ENCODE measurements at places on chromosomes 2 and 18.

GRCh38 chr2:239233576-239233975, 167.2 kb downstream of the HDAC4 start:
- no peak for DNase-seq

GRCh38 chr2:227759411-227760118, 13.9 kb downstream of the SCYGR8 start:
- no peak for DNase-seq

DNA sequence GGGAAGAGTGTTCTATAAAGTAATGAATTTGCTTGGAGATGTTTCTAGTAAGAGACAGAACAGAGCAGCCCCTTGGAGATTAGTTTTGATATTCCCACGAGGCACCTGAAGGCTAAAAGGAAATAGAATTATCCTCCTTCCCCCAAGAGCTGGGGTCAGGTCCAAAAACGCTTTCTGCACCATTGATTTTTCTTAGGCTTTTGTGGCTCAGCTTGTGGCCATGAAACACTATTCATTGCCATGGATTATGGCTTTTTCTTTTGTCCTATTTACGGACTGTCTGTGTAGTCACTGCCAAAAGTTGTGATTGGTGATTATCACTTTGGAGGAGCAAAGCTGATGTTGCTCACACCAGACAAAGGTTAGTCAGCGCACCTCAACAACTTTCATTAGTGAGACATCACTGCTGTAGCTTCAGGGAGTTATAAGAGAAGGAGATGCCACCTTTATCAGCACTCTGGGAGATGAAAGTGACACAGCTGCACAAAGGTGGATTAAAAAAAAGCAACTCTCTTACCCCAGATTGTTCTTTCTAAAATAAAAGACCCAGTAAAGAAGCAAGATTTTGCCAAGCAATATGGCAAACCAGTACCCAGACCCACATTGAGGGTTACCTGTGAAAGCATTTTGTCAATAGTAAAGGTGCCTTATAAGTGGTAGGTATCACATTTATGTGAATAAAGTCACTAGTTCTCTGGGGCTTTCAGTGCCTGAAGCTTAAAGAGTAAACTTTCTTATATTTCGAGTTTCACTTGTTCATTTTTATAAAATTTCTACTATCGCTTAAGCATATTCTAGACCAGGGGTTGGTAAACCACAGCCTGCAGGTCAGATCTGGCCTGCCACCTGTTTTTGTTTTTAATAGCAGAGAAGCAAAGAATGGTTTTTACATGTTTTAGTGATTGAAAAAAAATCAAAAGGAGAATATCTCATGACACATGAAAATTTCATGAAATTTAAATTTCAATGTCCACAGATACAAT, 10.6 kb downstream of the CXCR4 start:
- DNase-seq = no peak

DNA sequence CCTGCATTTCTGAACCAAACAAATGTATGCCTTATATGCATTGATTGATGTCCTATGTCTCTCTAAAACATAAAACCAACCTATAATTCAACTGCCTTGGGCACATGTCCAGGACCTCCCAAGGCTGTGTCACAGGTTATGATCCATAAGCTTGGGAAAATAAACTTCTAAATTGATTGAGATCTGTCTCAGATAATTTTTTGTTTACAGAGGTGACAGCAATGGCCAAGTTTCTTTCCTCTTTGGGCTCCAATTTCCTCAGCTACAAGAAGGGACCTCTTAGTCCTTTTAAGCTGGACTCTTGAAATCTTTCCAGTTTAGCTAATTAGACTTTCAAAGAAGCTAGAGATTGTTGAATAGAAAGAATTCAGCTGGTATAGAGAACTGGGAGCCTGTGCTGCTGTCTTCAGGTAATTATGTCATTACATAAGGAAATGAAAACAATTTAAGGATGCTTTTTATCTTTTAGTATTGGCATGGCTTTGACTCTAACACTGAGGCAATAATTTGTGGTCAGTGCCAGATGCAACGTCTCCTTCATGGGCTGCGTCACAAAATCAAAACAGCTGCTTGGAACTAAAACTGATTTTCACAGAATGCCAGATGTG, 412.1 kb upstream of the TRIB2 start:
- DNase-seq = no peak

- no peak for DNase-seq
Observed at GRCh38 chr18:22932885-22933205, 283 bp upstream of the RBBP8 start.

DNA sequence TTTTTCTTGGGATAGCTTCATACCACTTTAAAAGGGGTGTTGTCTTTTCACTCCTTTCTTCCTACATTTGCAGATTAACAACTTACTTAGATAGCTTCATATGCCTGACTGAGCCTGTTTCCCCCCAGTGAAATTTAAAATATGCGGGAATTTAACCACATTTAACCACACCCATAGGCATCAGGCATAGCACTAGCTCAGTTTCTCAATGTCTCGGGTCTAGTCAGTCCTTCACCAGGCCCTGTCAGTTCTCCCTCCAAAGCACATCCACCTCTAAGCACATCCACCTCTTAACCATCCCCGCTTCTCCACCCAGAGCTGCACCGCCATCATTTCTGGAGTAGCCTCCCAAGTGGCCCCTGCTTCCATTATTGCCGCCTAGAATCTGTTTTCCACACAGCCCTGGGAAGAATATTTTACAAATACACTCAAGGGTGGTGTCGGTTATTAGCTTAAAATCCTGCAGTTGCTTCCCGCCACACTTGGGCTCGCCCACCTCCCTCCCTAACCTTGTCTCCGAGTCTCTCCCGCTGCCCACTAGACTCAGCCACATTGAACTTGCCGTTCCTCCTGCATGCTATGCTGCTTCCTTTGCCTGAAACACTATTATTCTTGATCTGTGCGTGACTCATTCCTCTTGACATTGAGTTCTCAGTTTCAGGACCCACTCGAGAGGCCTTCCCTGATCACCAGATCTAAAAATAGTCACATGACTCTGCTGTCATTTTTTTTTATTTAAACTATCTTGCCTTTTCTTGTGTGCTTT, 68.3 kb downstream of the SPTBN1 start:
- DNase-seq = peak; percentile 10

- no peak for DNase-seq
Observed at GRCh38 chr2:104734937-104735586, 118.9 kb upstream of the POU3F3 start.

GRCh38 chr2:233407771-233408181, 53.5 kb downstream of the DGKD start:
- DNase-seq = no peak

- DNase-seq = no peak
Observed at GRCh38 chr2:27730261-27730662, 41.3 kb upstream of the MRPL33 start.

- DNase-seq = no peak
Observed at GRCh38 chr2:201816657-201817575, 10.6 kb downstream of the CDK15 start.

DNA sequence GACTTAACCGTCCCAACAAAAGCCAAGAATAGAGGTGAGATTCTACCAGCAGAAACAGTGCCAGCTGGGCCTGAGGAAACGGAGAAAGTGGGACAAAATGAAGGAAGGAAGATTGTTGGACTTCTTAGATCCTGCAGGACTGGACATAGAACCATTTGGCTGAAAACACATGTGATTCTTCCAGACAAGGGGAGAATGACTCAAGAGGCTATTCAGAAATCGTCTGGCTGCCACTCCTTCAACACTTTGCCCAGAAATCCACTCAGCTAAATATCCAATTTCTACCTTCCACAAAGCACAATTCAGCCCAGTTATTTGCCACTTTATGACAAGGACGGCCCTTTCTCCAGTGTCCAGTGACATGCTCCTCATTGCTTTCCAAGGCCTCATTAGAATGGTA, 61.6 kb downstream of the SNORC start:
- no peak for DNase-seq

- DNase-seq = peak; percentile 86
Observed at GRCh38 chr2:112182581-112183034, 44.4 kb downstream of the FBLN7 start.

GRCh38 chr18:44897816-44898215, 217.1 kb downstream of the SETBP1 start:
- no peak for DNase-seq

DNA sequence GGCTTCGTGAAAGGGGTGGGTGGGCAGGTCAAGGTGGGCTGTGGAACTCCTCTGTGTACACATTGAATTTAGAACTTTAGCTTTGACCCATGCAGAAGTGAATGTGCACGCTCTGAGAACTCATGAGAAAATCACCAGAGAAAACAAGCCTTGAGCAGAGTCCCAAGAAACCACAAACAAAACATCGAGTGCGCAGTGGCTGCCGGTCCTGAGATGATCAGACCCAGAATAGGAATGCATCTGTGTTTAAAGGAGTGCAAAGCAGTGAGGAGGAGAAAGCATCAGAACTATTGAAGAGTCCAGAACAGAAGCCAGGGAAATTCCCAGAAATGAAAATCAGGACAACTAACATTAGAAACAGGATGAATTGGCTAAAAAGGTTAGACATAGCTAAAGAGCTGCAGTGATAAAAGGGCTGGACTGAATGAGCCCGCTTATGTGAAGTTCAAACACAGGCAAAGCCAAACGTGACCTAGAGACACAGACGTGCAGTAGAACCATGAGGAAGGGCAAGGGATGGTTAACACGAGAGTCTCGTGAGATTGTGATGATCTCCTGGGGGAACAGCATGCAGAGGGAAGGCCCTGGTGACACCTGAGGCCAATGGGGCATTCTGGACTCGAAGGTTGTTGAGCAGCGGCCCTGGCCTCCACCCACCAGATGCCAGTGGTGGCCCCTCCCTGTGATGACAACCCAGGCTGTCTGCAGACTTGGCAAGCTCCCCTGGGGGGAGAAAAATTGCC, 16.4 kb upstream of the TXNL4A start:
- no peak for DNase-seq

DNA sequence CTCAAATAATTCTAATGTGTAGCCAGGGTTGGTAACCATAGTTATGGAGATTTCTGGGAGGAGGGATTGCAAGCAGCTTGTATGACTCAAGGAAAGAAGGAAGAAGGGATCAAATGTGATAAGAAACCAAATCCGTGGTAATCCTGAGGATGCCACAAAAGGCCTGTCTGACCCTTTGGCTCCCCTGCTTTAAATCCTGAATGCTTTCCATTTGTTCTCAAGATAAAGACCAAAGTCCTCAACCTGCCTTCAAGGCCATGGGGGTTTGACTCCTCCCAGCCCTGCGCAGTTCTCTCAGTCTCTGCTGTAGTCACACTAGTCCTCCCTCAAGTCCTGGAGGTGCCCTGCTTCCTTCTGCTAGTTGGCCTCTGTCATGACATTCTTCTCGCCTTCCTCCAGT, 74.0 kb downstream of the SUMO1 start:
- no peak for DNase-seq

Data from CD4-positive, alpha-beta T cell treated with Interleukin-6 for 4 hours (primary cell).